NB4 (cell line): ENCODE measurements at places on chromosomes 7 and 10.
A peak's percentile ranks its signal among the peaks of the same experiment; 100 is the strongest.

DNA sequence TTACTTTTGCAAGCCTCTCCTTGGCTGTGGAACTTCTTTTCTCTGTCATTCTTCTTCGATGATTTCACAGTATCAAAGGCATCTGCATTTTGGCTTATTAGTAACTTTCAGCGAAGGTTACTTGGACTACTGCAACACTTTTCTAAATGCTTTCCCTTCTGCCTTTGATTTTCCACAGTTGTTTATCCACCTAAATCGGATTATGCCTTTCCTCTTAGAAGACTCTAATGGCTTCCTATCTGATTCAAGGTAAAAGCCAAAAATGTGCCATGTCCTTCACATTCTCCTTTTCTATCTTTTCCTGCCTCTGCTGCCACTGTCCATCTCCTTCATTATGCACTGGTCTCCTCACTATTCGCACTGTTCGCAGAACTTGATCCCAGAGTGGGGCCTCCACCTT, 1606.3 kb upstream of the LRRTM3 start:
- no peak for DNase-seq

DNA sequence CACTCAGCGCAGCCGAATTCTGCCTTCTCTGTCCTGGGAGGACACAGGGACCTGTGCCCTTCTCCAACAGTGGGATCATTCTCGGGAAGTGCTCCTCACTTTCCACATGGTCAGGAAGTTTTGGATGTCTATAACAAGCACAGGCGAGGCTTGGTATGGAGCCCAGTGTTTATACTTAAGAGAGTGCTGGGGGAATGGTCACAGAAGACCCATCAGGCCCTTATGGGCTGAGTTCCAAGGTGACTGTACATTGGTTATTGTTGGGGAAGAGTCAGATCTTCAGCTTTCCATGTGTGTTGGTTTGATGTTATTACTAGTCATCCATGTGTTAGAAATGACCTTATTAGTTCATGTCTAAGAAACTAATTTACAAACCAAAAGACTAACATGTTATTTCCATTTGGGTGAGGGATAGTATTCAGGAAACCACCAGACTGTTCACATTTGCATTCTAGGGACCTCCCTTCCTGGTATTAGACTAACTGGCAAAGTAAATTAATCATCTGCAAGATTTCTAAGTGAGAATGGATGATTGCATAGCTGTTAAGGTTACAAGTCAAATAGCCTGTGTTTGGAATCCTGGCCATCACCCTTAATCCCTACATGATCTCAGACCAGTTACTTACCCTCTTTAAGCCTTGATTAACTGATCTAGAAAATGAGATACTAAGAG, 834.2 kb downstream of the LRMDA start:
- no peak for DNase-seq

DNA sequence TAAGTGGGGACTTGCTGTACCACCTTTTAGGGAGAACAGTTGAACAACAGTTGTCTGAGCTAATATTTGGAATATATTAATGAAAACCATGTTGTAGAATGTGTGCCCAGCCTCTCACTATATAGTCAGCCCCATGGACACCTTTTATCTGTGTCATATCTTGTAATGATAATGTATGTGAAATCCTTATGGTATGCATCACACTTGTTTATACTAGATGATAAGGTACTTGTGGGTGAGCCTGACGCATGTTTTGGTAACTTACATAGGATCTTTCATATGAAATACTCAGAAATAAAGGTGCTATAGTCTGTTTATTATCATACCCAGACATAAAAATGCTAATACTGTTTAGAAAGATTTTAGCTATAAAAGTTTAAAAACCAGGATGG, 32.8 kb downstream of the CAMK1D start:
- no peak for DNase-seq

GRCh38 chr10:103736763-103737162, 118.6 kb downstream of the SH3PXD2A start:
- peak; percentile 52 for DNase-seq

DNA sequence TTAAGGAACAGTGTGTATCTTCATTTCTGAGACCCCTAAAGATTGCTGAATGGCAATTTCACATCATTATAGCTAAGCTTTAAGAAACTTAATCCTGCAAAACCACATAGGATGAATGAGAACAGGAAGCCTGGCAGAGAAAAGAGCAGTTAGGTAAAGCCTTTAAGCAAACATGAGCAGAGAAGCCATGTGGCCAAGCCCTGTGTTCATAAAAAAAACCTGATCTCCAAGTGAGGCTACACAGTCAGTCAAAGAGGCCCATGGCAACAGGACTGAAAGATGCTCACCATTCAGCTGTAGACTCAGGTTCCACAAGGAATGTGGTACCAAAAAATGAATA, 9.3 kb downstream of the LIPA start:
- DNase-seq = no peak

DNA sequence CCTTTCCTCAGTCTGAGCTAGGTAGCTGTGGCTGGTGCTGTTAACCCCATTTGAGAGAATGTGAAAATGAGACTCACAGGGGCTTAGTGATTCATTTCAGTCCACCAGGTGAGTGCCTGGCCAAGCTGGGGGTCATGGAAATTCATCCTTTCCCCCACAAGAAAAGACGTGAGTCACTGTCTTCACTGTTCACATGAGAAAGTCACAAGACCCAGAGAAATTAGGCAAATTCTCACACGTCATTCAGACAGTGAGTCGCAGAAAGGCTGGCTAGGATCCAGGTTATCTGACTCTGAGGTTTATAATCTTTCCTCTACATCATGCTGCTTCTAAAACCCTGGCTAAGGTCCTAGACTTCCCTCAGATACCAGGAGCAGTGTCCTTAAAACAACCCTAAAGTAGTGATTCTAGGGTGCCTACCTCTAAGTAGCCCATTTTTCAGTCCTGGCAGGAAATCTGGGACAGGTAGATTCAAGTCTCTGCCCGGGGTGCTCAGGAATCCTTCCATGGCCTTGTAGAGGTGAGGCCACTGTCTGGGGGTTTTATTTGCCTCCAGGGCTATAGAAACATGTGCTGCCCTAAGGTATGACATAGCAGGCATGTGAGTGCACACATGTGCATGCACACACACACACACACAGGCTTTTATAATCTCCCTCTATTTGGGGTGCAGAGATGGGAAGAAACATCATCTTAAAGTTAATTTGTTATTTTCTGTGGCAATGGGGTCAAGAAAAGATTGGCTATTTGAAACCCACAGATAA, 427.9 kb upstream of the CELF2 start:
- no peak for DNase-seq

DNA sequence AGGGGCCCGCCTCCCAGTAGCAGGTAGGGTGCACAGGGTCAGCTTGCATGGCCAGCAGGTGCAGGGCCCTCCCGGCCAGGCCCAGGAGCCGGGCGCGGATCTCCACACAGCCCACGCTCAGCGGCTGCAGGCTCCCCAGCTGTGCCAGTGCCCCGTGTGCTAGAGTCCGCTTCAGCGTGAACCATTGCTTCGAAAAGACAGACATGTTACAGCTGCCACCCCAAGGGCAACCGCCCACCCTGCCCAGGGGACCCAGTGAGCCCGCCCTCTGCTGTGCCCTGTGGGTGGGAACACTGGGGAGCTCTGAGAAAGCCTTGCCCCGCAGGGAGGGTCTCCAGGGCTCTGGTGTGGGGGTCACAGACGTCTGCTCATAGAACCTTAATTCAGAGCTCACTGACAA, 64.3 kb upstream of the NKX6-2 start:
- DNase-seq = no peak

DNA sequence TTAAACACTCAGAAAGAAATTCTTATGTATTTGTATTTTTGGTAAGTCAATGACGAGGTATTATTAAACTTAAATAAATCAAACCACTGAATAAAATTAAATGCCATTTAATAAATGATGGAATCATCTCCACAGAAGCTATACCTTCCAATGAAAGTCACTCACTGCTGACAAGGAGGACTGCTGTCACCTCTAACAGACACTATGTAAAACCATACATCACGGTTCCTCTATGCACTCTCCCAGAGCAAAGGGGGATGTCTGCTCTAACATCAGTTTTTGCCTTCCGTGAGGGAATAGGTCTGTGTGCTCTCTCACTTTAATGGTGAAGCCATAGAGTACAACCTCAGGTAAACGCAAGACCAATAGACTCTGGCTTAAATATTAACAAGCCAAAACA, 99.7 kb upstream of the DDC start:
- DNase-seq = no peak

DNA sequence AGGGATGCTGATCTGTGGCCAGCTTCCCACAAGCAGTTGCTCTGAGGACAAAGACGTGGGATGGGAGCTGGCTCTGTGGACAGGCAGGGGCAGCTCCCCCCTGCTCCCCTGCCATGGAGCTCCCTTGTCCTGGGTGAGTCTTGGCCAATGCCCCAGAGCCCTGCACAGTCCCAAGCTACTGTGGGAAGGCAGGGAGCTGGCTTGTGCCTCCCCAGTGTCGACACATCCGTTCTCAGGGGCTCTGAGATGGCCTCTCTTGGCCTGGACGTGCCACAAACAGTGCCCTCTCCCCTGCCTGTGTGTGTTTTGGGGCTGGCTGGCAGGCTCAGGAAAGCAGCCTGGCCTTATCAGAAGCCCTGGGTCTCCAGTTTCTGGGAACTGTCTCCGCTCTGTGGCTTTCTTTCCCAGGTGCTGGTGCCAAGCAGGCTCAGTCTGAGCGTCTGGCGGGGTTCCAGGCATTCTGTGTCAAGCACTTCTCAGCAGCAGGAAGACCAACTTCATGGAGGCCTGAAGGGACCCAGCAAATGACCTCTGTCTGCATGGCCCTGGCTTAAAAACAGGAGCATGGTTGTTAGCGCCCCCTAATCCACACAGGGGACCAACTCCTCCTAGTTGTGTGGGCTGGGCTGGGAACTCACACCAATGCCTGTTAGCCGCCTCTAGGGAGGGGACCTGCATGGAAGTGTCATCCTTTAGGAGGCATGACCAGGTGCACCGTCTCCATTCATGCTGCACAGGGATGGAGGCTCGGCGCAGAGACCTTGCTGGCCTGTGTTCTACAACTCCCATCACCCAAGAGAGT, 375.2 kb downstream of the RPS24 start:
- DNase-seq = peak; percentile 8

DNA sequence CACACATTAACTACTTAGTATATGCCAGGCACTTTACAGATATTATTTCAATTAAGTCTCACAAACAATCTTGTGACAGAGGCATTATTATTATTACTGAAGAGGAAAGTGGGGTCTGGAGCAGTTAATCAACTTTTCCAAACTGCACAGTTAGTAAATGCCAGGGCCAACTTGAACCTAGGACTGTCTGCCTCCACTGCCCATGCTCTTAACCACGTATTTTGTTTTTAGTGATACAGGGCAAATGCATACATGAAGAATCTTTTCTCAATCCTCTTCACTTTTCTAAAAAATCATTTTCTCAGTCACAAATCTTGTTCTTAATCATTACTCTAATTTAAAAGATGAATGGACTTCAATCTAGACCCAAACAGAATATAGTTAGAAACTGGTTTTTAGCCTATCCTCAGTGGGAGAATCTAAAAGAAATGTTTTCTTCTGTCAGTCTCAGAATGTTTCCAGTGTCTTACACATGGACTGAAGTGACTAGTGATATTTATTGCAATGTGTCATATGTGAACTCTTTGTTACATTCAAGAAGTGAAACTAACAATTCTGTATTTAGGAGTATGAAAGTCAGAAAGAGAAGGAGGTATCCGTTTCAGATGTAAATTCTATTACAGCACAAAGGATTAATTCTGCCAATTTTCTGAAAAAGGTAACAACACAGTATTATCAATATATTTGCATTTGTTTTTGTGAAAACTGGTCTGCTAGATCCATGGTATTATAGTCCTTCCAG, 55.5 kb upstream of the CCNJ start:
- no peak for DNase-seq

GRCh38 chr7:44977304-44977958, 1.4 kb downstream of the MYO1G start:
- peak; percentile 97 for DNase-seq

- peak; percentile 77 for DNase-seq
Observed at GRCh38 chr10:88996927-88997326, 6.3 kb downstream of the FAS start.

DNA sequence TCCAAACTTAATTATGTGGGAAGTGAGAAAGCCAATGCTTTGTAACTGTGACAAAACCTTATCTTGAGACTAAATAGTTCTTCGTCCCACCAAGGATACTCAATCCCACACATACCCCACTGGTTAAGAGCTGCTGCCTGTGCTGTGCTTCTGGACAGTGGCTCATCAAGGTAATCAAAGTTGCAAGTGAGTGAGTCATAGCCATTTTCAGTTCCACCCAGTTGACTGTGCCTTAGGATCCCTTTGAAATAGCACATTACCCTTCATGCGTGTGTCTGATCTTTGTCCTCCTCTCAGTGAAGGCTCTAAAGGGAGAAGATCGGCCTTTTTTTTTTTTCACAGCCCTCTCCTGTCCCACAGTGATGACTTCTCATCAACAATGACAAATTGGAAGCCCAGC, 706.0 kb upstream of the AUTS2 start:
- no peak for DNase-seq

GRCh38 chr10:123792248-123792978, 99.2 kb downstream of the CPXM2 start:
- DNase-seq = peak; percentile 11

DNA sequence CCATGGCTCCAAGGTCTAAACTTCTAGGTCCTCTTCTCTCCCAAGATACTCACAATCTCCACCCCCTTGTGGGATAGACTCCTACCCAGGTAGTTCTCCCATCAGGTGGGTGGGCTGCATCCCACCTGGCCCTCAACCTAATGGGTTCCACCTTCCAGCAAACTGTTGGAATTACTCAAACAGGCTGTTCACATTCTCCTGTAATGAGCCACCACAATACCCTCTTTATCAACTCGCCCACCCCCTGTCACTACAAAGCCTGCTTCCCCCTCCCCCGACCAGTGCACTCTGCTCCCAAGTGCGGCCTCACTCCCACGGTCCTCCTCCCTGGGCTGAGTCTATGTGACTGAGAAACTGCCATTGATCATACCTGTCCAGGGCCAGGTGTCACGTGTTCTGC, 10.4 kb upstream of the HTR5A start:
- DNase-seq = no peak

DNA sequence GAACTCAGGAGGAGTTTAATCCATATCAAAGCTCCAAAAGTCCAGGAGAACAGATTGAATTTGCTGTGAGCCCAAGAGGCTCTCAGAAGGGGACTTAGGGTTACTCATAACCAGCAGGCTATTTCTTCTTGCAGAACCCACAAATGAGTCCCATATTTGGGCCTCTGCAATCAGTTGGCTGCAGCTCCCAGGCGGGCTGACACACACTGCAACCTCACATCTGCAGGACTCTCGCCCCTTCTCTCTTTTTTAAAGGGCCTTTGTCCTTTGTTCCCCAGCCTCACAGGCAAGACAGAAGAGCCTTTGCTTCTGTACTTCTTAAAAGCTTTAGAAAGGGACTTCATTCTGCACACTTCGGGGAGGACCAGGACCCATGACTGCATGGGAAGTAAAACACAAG, 26.7 kb downstream of the CREB3L2 start:
- DNase-seq = no peak

GRCh38 chr7:79454361-79454960, 994 bp upstream of the MAGI2 start:
- no peak for DNase-seq
